Skin of body (tissue), 3 donors: ENCODE measurements at places on chromosomes 7 and 10. TPM values are rescaled to one million over a fixed set of nuclear protein-coding genes. Genes with fewer than 3 reads are reported as not detected.

DNA sequence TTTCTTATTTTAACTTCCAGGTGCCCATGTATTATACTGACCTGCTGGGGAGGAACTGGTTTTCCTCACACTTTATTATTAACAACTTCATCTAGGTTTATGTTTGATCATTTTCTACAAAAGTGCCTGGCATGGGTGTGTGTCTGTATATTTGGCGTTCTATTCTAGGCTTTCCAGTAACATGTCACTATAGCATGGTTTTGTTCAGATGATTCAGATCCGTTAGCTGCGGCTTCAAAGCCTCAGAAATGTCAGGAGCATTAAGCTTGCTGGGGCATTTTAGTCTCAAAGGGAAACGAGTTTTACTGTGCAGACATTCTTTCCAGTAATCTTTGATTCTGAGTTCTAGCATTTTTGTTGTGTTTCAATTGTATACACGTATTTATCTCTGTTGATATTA, 2.3 kb downstream of the INPP5A start:
- no peak for DNase-seq

Gene HYAL4
- not detected for total RNA-seq

DNA sequence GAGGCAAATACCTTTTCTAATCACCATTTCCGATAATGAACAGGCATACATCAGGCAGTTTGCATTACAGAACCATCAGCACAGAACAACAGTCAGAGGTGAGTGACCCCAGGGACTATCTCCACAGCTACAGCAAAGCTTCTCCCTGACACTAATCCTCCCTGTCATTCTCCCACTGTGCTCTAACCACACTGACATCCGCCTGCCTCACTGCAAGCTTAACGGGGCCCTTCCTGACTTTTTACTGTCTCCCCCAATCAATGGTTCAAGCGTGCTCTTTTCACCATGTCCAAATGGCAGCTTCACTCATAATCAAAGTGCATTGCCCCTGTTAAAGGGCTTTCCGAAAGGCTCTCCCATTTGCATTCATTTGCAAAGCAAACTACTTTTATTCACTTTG, 196.3 kb downstream of the DNAJC1 start:
- DNase-seq: no peak

- no peak for DNase-seq
These were observed 26.1 kb upstream of the MGAM2 start for GRCh38 chr7:142085428-142085827.

GRCh38 chr7:91031757-91032156, 232.5 kb upstream of the FZD1 start:
- no peak for DNase-seq
